Kasumi-1 (cell line): ENCODE measurements at places on chromosomes 3 and 15.

GRCh38 chr15:93372208-93372864 is 283.3 kb upstream of the RGMA start:
- DNase-seq, result no peak

GRCh38 chr3:122923611-122924010 is 104.0 kb downstream of the SEMA5B start:
- no peak for DNase-seq

- DNase-seq, result no peak
Measured at GRCh38 chr3:22659651-22660475, 543.3 kb upstream of the UBE2E2 start.

GRCh38 chr3:22724420-22724819 is 478.7 kb upstream of the UBE2E2 start:
- DNase-seq, result no peak

DNA sequence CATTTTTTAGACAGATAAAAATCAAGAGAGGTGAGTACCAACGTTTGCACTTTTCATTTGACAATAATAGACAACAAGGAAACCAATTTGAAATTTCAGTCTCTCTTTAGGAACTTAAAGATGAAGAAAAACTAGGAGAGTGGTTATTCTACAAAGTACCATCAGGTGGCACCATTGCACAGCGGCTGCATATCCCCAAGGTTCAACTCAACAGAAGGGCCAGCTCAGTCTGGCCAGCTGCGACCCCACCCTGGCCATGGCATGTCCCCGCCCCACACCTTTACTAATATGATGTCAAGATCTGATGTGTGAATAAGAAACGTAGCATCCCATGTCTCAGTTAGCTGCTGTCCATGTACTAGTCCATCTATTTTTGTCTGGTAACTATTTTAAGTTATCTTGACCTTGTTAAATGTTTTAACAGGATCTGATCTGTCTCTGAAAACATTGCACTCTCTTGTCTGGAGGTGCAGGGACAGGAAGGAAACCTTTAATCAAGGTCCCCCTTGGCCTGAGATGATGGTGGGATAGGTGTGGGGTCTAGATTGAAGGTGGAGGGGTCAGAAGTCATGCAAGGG is 35.5 kb upstream of the CGNL1 start:
- DNase-seq, result peak; percentile 68

DNA sequence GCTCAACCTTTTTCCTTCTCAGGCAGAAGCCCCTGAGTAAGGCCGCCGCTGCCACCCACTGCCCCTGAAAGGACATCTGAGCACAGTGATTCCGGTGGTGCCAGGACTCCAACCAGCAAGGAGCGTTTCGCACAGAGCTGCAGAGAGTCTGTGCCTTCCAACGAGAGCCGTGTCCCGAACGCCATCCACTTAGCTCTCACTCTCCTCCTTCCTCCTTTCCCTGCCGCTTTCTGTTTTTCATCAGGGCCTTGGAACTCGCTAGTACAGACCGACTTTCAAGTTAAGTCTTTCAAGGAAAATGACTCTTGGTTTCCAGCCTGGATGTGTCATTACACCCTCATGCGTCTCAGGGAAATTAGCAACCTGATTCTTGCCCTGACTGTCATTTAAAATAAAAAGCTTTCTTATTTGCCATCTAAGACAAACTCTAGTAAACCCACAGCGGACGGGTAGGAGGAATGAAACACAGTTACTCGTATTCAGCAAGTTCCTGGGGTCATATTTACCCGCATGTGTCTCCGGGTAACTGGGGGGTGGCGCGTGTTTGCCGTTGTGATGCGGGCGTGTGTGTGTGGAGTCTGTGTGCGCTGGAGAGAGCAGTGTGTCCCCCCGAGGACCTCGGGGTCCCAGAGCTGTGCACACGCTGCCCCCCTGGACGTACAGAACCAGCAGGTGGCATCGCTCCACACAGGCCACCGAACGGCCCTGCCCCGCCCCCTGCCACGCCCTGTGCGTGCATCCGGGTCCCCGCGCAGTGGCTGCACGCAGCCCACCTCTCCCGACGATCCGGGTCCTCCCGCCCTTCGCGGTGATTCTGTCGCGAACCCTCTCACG is 30.4 kb upstream of the ALDH1A3 start:
- peak; percentile 65 for DNase-seq
